ENCODE measurements at places on chromosomes 2 and 18.

- DNase-seq: no peak
Measured at GRCh38 chr2:240204431-240205276, 64.2 kb upstream of the OTOS start.

GRCh38 chr18:6868033-6868432 is 138.5 kb downstream of the ARHGAP28 start:
- DNase-seq: no peak

DNA sequence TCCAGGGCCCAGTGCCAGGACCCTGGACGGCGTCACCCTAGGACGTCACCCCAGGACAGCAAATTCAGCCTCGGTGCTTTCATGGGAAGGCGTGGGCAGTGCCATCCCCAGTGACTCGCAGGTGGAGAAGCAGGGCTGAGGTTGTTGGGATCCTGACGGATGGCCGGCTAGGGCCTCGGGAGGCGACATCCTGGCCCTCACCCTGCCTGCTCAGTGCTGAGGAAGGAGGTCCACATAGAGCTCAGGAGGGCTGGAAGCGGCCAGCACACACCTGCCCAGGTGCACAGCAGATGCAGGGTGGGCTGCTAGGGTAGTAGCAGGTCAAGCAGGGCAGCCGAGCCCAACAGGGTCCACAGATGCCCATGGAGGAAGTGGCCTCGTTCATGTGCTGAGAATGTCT is 482.0 kb upstream of the SALL3 start:
- no peak for DNase-seq

- no peak for DNase-seq
Measured at GRCh38 chr2:241417626-241418025, 61.5 kb downstream of the FARP2 start.

GRCh38 chr2:108594982-108595464 is 60.8 kb downstream of the LIMS1 start:
- no peak for DNase-seq

GRCh38 chr2:162798407-162798806 is 40.2 kb downstream of the KCNH7 start:
- no peak for DNase-seq

DNA sequence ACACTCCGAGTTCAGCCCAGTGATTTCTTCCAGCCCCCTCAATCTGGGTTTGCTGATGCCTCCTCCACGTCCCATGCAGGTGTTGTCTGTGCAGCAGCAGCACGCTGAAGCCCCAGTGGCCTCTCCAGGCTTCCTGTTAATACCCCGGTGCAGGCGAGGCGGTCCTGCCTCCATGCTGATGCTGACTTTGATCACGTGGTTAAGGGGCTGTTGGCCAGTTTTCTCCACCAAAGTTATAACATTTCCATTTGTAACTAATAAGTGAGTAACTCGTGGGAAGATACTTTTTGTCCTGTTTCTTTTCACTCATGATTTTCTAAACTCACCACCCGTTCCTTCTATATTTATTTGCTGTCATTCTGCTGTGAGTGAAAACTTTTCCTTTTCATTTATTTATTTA is 42.5 kb upstream of the TMEM18 start:
- no peak for DNase-seq

DNA sequence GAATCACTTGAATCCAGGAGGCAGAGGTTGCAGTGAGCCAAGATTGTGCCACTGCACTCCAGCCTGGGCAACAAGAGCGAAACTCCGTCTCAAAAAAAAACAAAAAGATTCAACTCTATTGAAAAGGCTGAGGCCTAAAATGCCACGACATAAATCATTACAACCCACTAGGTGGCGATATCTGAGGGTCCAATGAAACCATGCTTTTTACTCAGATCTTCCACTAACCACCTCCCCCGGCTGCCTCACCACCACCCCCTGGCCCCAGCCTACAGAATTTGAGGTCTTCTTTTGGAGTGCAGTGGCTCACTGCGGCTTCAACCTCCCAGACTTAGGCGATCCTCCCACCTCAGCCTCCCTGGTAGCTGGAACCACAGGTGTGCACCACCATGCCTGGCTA is 57.5 kb downstream of the AP1S3 start:
- peak; percentile 7 for DNase-seq

GRCh38 chr2:205681401-205682238 is 681 bp upstream of the NRP2 start:
- DNase-seq: no peak

GRCh38 chr18:31565782-31566512 is 25.7 kb upstream of the TTR start:
- no peak for DNase-seq

DNA sequence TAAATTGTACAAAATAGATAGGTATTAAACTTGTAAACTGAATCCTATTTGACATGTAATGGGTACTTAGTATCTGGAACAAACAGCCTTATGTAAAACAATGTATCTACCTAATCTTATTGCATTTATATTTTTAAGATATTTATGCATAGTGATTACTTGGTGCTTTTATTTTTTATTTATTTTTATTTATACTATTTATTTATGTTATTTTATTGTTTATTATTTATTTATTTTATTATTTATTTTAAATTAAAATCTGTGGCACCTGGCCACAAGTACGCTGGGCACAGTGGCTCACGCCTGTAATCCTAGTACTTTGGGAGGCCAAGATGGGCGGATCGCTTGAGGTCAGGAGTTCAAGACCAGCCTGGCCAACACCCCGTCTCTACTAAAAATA is 26.9 kb downstream of the MRO start:
- no peak for DNase-seq

- no peak for DNase-seq
Measured at GRCh38 chr2:166074430-166074829, 53.4 kb downstream of the SCN1A start.

GRCh38 chr2:170717991-170718589 is 3.0 kb downstream of the SP5 start:
- DNase-seq: no peak

- DNase-seq: no peak
Measured at GRCh38 chr2:98828369-98828744, 97.4 kb upstream of the MGAT4A start.

DNA sequence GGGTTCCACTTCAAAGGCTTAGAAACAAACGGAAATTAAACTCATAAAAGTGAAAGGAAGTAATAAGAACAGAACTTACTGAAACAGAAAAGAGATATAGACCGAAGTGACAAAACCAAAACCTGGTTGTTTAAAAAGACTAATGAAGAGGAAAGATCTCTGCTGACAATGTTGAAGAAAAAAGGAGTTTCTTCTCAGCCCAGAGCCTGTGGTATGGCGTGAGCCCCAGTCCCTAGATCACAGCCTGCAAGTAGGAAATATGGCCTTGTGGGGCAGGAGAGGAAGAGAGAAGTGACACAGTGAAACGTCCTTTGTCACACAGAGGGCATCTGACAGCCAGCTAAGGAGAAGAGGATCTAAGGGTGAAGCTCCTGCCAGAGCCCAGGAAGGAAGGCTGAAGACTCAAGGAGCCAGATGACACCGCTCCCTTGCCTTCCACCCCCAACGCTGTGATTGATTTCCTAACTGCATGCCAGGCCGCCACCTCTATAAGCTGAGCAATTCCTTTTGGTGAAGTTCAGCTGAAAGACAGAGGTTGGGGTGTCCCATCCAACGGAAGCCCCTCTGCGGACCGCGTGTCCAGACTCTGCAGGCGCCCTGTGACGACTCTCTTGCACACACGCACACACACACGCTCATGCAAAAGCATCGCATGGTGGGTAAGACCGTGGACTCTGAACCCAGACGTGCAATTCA is 141.1 kb downstream of the HDAC4 start:
- DNase-seq: no peak

DNA sequence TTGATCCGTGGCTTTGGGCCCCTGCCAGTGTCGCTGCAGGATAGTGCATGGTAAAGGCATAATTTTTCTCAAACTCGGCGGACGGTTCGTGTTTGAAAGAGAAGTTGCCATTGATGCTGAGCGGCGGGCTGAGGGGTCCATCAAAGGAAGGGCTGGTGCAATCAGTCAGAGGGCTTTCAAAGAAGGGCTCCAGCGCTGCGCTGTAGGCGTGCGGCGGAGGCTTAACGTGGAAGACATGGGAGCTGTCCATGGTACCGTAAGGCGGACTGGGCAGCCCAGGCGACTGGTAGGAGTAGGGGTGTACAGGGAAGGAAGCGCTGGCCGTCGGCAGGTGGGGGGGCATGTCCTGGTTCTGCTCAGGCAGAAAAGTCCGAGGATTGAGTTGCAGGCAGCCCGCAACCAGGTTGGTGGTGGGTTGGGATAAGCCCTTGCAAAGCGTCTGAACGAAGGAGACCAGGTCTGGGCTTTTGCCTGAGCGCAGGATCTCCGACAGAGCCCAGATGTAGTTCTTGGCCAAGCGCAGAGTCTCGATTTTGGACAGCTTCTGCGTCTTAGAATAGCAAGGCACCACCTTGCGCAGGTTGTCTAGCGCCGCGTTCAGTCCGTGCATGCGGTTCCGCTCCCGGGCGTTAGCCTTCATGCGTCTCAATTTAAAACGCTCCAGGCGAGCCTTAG is 2.3 kb downstream of the NEUROD1 start:
- DNase-seq: no peak

- DNase-seq: no peak
Measured at GRCh38 chr2:221590861-221591365, 18.8 kb upstream of the EPHA4 start.

DNA sequence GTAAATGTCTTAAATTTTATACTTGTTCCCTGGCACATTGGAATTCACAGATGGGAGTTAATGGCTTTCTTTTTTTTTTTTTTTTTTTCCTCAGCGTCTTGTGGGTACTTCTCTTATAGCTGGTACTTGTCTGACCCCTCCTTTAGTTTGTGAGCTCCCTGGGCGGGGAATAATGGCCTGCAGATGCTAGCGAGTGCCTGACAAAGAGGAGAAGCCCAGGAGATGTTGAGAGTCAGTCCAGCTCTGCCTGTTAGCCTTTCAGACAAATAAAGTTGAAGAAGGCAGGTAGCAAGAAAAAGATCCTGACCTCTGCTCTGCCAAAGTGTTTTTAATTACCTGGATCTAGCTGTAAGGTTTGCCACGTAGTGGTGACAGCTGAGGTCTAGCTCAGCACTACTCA is 6.6 kb downstream of the BCL2L11 start:
- DNase-seq: no peak

DNA sequence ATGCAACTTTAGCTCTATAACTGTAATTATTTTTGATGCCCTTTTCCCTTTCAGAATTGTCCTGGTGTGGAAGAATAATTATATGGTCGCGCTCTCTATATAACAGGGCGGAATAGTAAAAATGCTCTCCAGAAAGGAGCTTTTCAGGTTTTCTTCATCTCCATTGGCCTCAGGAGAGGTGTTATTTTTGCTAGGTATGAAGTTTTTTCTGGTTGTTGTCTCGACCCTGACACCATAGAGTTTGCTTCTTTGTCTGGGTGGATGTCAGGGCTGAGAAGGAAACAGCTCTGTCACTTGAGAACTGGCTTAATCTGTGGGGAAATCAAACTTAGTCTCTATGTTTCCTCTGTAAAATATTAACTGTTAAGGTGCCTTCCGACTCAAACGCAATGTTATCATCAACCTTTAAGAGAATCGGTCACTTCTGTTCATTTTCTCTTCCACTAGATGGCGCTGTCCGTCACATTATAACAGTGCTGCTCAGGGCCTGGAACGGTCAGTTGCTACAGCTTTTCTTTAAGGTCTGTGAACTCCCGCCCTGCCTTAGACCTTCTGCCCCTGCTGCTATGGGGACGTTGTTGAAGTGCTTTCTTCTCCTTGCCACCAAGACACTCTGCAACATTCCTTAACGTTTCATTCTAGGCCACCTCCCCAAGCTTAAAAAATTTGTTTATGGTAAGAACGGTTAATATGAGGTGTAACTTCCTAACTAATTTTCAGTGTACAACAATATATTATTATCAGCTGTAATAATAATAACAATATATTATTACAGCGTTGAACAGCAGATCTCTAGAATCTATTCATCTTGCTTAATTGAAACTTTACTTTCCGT is 23.8 kb upstream of the SERPINB12 start:
- DNase-seq: no peak

DNA sequence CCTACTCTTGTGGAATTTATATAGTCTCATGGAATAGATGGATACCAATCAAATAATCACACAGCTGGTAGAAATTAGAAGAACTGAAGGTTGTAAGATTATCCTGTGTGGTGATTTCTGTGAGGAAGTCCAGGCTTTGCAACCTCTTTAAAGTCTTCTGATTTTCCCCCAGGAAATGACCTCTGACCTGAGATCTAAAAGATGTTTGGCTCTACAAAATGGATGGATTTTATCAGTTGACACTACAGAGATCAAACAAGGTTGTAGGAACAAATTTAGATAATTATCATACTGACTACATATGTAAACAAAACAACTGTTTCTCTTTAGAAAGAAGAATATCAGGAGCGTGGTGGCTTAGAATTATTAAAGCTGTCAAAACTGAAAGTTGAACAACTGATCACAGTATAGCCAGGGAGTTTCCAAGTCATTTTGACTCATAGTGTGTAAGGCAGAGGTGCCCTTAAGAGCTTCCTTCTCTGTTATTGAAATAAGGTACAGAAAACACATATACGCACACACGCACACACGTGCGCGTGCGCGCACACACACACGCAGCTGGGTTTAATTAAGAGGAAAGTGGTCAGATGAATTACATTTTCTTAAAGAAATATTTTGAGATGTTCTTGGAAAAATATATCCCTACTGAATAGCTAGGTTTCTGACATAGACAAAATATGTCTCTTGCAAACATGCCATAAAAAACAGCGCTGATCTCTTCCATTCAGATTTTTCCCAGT is 35.5 kb upstream of the PELI1 start:
- no peak for DNase-seq

- DNase-seq: no peak
Measured at GRCh38 chr18:49225160-49225559, 235.3 kb downstream of the DYM start.

GRCh38 chr2:86592547-86593230 is 29.4 kb upstream of the CHMP3 start:
- no peak for DNase-seq

DNA sequence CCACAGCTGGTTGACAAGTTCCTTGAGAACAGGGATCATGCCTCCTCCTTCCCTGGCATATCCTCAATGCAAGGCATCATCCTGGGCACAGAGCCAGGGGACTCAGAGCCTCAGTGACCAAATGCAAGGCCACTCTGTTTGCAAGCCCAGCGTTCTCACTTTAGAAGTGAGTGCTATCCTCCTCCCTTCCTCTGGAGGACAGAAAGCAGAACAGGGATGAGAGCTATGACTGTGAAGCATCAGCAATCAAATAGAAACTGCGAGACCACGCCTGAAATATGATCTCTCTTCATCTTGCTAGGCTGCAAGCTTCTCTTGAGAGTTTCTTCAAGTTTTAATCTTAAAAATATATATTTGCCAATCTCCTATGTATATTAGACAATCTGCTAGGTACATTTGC is 119.8 kb downstream of the LRATD1 start:
- no peak for DNase-seq

Measured in T-helper 17 cell (primary cell).